ENCODE measurements at places on chromosomes 6 and 20.

- DNase-seq = no peak
These were observed 72.7 kb downstream of the BLOC1S5 start for GRCh38 chr6:7991536-7991935.

DNA sequence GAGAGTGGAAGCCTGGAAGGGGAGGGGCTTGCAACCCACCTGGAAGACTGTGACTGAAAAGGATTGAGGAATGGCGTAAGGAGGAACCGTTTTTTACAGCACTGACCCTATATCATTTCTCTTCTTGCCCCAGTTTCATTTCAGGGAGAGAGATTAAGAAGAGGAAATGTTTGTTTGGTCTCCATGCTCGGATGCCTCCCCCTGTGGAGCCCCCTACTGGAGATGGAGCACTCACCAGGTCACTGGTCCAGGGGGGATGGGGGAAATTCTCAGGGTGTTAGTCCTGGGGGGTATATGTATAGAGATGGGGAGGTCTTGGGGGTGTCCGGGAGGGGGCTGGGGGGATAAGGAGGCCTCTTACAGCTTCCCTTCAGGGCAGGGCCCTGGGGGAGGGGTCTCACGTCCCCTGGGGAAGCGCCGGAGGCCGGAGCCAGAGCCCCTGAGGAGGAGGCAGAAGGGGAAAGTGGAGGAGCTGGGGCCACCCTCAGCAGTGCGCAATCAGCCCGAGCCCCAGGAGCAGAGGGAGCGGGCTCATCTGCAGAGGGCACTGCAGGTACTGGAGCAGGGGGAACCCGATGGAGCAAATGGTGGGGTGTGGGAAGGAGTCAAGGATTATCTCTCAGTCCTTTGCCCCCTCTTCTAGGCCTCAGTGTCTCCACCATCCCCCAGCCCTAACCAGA lies 3.2 kb downstream of the CUTA start:
- no peak for DNase-seq

GRCh38 chr6:138726757-138727097 lies 46.8 kb upstream of the CCDC28A start:
- no peak for DNase-seq

DNA sequence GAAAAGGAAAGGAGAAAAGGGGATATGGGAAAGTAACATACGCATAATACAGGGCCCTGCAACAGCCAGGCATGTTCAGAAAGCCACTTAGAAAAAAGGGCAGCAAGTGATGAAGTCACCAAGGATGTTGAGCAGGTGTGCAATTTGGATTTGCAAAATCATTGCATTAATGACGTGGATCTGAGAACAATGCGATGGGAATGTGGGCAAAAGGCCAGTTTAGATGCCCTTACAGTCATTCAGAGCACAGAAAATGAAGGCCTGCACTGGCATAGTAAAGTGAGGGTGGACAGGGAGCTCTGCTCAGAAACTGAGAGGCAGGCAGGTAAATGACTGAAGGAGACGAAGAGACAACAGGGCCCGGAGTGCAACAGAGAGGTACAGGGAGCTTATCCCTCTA lies 123.7 kb upstream of the NHSL1 start:
- no peak for DNase-seq

DNA sequence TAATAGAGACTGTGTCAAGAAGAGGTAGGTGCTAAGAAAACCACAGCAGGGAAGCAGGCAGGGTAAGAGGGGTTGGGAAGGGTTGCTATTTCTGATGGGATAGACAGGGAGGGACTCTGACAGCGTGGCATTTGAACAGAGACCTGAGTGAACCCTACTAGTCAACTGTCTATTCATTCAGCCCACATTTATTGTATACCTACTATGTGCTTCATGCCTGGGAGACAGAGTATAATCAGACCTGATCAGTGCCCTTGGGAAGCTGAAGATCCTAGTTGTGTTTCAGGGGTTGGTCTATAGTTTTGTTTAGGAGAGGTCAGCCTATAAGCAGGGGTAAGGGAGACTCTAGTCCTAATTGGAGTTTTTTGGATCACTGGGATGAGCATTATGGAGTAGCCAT lies 14.9 kb upstream of the CAPN11 start:
- DNase-seq = no peak

DNA sequence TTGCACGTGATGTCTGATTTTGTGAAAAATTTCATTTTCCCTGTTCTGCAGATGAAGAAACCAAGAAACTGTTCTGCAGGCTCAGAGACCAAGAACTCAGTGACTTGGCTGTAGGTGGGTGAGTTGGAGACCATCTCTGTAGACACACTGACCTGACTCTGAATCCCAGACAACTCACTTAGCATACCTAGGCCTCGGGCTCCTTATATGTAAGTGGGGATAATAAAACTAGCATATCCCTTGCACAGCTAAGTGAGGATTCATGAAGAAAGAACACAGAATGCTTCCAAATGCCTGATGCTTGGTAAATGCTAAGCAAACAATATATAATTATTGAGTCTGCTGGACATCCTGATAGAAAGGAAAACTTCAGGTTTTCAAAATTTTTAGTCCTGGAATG lies 70.8 kb downstream of the B3GAT2 start:
- no peak for DNase-seq

- no peak for DNase-seq
These were observed 90.9 kb upstream of the MLIP start for GRCh38 chr6:54020334-54020733.

GRCh38 chr6:13355999-13356785 lies 27.9 kb upstream of the TBC1D7 start:
- no peak for DNase-seq

- no peak for DNase-seq
These were observed 20.2 kb upstream of the PIM1 start for GRCh38 chr6:37149745-37150144.

GRCh38 chr6:41275489-41275888 lies 11.0 kb downstream of the TREM1 start:
- no peak for DNase-seq

- no peak for DNase-seq
These were observed 77.7 kb downstream of the CDYL start for GRCh38 chr6:4853782-4854511.

- no peak for DNase-seq
These were observed 25.3 kb upstream of the TMEM217 start for GRCh38 chr6:37283268-37283667.

- no peak for DNase-seq
These were observed 40.4 kb upstream of the HMGA1 start for GRCh38 chr6:34196116-34196832.

- DNase-seq = no peak
These were observed 7.6 kb downstream of the CSNK2A1 start for GRCh38 chr20:535958-536357.

DNA sequence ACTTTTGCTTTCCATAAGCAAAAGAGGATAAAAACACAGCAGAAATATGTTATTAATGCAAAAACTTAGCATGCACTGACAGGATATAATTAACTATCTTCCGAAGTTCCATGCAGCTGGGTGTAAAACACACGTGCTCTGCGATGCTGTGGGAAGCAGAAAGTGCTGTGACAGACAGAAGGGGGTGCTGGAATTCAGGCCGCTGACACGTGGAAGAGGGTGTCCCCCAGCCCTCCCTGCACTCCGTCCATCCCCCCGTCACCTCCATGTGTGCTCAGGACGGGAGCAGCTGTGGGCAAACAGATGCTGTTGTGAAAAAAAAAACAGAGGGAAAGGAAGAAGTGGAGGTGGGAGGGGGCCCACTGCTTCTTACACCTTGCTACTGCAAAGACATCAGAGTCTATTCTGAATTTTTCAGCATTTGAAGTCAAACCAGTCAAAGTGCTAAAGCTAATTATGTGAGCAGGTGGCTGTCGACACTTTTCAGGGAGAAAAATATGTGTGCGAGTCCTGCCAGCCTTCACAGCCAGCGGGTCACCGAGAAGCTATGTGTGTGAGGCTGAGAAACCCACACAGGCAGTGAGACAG lies 175.9 kb upstream of the AFDN start:
- DNase-seq = no peak

- no peak for DNase-seq
These were observed 4.9 kb upstream of the RNF182 start for GRCh38 chr6:13919861-13920260.

DNA sequence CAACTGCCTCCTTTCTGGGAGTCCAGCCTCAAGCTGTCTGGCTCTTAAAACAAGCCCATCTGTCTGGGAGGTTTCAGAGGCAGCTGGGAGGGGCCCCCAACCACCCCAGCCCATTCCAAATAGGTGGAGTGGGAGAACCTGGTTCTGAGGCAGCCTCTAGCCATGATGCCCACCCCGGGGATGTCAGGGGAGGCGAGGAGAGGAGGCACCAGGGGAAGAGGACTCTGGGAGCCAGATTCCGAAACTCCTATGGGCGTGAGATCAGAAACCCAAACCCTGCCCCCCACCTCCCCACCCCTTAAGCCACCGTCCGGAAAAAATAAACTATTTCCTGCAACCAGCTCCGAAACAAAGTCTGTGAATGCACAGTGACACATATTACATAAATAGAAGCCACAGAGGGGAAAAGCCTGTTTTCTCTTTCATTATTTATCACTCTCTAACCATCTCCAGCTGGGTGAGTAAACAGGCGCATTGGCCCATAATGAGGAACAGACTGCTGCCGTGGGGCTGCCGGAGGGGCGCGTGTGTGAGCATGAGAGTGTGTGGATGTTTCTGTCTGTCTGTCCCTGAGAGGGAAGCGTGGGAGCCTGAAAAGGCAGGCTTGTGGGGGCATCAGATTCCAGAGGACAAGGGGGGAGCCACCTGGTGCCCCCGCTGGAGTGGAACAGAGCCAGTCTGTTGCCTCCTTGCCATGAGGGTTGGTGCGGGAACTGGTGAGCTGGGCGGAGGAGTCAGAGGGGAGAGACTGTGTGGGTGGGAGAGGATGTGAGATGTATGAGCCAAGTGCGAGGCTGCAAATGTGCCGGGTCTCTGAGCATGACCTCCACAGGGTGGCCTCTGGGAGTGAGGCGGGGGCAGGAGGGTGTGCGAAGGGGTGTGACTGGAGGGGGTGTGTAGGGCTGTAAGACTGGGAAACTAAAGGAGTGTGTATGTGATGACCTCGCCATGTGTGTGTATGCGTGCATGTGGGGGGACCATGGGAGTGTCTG lies 14.3 kb upstream of the FOXP4 start:
- no peak for DNase-seq

DNA sequence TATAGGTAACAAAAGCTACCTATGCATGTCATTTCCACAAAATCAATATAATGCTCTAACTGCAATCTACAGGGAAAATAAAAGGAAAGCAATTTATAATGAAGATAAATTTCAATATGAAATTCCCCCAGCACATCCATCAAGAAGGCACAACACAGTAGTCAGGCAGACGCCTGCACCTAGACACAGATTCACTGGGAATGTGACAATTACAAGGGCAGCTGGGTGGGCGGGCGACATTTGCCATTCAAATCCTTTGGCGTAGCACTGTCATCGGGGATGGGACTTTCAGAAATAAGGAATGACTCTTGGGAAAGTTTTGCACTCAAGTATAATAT lies 60.4 kb downstream of the SULF2 start:
- no peak for DNase-seq

DNA sequence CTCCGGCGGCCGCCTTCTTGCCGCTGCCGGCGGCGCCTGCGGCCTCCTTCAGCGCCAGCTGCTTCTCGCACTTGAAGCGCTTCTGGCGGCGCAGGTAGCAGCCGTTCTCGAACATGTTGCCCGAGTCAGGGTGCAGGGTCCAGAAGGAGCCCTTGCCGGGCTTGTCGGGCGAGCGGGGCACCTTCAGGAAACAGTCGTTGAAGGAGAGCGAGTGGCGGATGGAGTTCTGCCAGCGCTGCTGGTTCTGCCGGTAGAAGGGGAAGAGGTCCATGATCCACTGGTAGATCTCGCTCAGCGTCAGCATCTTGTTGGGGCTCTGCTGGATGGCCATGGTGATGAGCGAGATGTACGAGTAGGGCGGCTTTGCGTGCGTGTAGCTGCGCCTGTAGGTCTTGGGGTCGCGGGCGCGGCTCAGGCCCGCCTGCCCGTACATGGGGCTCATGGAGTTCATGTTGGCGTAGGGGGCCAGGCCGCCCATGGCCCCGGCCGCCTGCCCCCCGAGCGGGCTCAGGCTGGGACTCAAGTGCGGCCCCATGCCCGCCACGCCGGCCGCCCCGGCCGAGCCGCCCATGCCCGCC lies 1.9 kb downstream of the FOXA2 start:
- DNase-seq = no peak

GRCh38 chr6:112010328-112010727 lies 43.6 kb upstream of the CCN6 start:
- DNase-seq = no peak

DNA sequence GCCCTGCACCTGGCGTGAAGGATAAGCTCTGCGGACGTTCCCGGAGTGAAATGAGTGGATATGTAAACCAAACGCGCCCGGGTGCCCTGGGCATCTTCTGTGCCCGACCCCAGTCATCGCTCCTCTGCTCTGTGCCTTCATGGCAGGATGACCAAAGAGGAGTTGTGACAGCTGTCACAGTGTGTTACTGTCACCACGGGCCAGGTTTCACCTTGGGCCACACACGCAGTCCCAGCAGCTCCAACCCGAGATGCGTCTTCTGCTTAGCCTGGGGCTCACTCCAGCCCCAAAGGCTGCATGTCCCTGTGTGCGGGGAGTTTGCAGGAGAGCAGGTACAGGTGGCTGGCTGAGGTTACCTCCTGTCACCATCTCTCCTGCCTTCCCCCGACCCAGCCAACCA lies 311.6 kb downstream of the BMP7 start:
- no peak for DNase-seq

DNA sequence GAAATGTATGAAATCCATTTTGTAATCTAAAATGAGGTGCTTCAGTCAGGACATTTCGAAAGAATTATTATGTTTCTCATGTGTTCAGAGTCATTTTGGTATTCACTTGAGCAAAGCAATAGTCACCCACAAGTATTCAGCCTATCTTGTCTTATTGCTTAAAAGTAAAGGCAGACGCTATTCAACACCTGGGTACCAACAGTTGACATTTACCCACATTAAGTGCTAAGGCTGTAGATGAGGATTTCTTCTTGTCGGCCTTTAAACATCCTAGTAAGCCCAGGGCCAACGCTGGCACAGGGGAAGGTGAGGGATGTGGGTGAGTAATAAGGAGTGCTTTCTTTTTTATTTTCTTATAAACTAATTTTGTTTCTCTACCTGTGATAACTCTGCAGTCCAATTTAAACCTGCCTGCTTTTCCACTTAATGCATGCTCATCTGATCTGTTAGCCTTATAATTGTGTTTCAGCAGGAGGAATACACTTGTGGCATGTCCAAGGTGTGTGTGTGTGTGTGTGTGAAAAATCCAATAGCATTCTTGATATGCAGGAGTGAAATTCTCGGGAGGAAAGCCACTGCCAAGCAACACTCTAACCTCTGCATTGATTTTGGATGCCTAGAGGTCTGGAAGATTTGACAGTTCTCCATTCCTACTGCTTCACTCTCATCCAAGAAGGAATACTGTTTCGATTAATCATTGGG lies 252.0 kb downstream of the SOX4 start:
- DNase-seq = no peak

- DNase-seq = no peak
These were observed 1291.1 kb upstream of the MAP3K7 start for GRCh38 chr6:91877994-91878393.

DNA sequence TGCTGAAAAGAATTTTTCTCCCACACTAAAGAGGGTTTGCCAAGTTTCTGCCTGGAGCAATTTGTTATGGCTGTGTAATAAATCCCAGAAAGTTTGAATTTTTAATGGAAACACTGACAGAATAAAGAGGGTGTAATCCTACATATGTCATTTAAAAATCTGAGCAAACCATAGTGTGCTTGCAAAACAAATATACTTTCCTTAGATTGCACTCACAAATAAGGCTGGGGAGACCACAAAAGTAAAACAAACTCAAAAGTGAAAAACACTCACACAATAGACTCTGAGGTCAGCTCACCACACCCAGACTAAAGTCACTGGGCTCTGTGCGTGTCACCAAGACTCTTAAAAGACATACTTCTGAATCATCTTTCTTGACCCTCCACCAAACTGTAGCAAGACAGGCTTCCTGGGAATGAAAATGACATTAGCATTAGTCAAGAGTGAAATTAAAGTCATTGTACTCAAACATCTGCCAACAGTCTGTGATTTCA lies 4.8 kb upstream of the ATXN1 start:
- DNase-seq = no peak
